ENCODE measurements at places on chromosomes 3 and 15.

GRCh38 chr15:73539212-73540128 lies 93.7 kb downstream of the NPTN start:
- DNase-seq = no peak

- no peak for DNase-seq
Measured at GRCh38 chr3:194572944-194573491, 60.2 kb downstream of the TMEM44 start.

GRCh38 chr3:4514321-4514720 lies 21.2 kb downstream of the ITPR1 start:
- no peak for DNase-seq

DNA sequence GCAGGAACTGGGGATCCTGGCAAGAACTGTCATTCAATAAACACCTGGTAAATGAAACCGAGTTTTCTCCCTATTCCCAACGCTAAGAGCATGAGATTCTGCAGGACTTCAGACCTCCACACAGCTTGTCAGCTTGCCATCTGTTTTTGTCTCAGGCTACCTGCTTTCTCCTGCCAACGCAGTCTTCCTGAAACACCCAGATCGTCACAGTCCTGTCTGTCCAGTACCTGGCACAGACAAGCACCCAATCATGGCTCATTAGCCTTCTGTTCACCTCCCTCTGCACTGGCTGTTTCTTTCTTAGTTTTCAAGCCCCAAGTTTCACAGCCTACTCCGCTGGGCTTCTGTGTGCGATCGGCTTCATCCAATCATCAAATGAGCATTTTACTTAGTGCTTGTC lies 5.0 kb downstream of the SLC12A8 start:
- DNase-seq = no peak

- no peak for DNase-seq
Measured at GRCh38 chr3:29178809-29179793, 101.8 kb upstream of the RBMS3 start.

DNA sequence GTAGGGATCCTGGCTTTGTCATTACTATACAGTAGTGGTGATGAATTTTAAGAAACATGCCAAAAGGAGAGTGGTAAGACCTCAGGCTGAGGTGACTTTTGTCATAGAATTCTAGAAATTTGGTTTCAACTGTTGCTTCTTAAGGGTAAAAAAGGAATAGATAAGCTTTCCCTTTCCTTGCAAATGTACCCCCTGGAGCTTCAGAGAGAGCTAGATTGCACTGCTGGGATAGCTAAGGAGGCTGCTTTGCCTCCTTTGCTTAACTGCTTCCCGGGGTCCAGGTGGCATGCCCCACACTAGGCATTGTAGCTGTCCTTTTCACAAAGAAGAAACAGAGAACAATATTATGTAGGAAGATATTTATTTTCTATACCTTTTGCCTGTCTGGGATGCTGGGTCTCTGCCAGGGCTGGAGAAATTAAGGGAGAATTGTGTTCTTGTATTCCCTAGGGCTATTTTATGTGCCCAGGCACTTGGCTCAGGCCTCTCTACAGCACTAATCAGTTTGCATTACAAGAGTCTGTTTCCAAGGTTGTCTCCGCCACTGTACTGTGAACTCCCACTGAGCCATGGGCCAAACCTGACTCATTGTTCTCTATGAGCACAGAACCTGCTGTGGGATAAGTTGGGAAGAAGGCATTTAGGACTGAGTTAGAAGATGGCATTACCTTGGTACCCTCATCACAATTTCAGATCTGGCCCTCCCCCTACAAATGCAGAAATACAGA lies 460.0 kb downstream of the PDCD6IP start:
- no peak for DNase-seq

DNA sequence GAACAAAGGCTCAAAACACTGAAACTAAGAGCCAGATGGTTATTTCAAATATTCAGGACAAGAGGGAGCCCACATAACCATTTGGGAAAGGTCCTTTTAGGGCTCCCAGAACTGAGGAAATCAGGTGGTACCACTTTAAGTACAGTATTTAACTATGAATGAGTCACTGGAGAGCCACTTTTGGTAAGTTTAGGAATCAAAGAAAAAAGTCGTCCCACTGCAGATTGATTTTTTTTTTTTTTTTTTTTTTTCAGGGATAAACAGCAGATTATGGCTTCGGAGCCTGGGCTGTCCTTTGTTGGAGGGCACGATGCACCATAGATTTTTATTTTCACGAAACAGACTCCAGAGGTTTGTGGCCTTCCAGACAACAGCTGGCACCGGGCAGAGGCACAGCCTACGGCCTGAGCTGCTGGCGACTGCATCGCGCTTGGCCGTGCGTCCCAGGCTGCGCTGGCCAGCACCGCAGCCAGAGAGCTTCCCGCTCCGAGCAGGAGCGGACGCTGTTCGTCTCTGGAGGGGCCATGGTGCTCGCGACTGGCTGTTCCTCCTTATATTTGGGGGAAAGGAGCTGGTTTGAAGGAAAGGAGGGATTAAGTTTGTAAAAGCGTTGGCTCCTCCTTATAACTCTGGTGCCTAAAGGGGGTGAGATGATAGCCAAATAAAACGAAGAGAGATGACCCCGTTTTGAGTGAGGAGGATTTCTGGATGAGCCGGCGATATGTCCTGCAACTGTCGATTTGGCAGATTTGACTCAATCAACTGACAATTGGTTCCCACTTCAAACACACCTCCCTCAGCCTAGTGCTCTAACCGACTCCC lies 152.9 kb upstream of the GOLIM4 start:
- no peak for DNase-seq

GRCh38 chr3:180409170-180409569 lies 192.8 kb upstream of the TTC14 start:
- no peak for DNase-seq

- no peak for DNase-seq
Measured at GRCh38 chr3:104428337-104428925, 938.3 kb upstream of the ALCAM start.

DNA sequence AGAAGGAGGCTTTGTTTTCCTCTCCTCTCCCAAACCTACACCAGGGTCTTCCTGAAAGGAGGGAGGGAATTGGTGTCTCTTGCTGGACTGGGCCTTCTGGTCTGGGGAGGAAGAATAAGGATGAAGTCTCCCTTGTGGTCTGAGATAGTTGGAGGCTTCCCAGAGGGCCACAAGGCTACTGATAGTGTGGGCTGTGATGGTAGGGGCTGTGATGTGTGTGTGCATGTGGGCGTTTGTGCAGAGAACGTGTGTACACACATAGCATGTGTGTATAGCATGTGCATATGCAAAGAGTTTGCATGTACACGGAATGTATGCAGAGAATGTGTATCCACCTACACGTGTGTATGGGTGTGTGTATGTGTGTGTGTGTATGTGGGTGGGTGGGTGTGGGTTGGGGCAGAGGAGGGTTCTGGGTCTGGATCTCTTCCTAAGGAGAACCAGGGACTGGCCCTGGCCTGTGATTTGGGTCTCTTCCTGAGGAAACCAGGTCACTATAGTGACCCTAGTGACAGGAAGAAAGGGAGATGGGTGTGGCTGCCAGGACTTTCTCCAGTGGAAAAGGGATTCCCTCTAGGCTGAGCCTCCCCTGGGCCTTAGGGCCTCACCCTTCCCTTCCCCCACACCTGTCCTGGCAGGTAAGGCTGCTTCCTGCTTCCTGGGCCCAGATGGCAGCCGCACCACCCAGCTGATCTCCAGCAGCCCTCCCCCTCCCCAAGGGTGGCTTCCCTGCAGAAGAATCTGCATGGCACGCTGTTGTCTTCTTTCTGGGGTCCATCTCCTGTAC lies 1.7 kb downstream of the FLNB start:
- DNase-seq = no peak

- DNase-seq = no peak
Measured at GRCh38 chr3:144770915-144771351, 799.3 kb downstream of the DIPK2A start.

DNA sequence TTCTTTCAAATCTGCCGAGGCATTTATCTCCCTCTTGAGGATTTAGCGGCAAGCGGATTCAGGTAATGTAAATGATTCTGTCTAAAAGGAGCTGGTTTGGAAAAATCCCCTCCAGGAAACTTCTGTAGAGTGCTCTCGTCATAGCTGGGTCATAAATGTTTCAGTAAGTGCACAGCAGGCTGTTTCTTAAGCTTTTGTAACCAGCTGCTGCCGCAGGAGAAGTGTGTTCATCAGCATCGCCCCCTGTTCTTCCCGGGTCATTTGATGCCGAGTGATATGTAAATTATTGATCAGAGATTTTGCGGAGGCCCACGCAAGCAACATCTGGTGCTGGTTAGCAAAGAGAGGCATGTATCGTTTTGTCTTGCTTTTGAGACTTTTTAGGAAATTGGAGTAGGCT lies 53.1 kb downstream of the DNASE1L3 start:
- no peak for DNase-seq

DNA sequence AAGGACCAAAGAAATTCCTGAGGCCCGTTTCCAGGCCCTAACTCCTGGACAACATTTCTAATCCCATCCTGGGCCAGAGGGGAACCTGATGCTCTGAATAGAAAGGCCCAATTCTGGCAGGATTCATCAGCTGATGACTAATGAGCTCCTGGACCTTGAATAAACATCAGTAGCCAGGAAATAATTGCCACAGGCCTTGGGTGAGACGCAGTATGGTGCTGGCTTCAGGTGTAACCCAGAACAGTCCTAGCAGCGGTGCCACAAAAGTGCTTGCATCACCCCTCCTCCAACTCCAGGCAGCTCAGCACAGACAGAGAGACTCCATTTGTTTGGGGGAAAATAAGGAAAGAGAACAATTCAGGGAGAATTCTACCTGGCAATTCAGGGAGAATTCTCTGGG lies 184.7 kb upstream of the POU1F1 start:
- DNase-seq = no peak

GRCh38 chr15:74376226-74376625 lies 8.8 kb upstream of the CYP11A1 start:
- no peak for DNase-seq

DNA sequence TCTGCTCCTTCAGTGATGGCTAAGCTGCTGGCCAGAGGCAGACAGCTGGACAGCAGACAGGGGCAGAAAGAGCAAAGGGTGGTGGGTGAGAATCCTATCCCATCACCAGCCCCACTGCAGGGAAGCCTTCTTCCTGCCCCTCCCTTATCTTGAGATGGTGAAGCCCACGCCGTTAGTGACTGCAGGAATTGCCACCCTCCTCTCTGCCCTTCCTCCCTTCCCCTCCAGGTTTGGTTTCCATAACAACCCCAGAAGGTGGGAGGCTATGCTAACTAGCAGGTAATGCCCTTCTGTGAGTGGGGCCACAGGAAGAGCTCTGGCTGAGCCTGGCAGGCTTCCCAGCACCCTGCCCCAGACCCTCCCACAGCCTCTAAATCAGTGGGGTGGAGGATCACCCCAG lies 32.8 kb downstream of the SCN5A start:
- DNase-seq = no peak

DNA sequence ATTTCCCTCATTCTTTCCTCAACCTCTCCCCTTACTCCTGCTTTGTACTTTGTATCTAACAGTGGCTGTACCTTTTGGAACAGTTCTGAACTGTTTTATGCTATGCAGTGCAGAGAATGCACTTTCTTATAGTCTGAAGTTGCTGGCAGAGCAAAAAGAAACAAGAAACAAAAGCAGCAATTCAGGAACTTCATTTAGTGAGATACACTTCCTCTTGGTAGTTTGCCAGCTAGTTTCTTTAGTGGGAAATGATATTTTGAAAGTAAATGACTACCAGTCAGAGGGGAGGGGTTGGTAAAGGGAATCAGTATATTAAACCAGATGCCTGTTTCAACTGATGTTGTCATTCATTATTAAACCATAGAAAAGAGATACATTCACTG lies 55.0 kb upstream of the CHD2 start:
- no peak for DNase-seq

DNA sequence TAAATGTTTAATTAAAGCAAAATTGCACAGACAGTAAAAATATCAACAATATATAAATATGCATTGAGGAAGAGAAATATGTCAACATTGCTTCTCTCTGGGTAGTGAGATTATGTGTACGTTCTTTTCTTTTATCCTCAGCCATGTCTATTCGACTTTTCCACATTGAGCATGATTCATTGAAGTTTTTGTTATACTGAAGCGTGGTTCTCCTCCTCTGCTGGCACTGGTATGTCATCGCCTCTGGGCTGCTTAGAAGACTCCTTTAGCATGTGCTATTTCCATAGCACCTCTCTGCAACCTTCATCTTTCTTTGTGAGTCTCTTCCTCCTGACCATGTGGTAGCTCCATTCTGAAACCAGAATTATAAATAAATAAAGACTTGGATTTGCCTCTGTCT lies 65.8 kb upstream of the AKAP13 start:
- no peak for DNase-seq

- no peak for DNase-seq
Measured at GRCh38 chr3:16900779-16901440, 16.2 kb downstream of the PLCL2 start.

DNA sequence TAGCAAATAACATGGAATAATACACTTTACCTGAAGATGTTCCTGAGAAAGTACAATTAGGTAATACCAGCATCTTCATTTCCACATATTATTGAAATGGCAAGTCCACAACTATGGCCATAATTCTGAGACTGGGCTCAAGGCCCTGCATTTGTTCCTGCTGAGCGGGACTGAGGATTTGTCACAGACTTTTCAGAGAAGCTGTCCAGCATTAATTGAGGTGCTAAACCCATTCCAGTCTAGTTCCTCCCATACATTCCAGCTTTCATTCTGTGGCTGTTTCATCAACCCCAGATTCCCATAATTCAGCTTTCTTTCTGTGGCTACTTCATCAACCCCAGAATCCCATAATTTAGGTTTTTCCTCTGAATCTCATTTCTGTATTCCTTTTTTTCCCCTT lies 293.4 kb upstream of the GBE1 start:
- DNase-seq = no peak

GRCh38 chr15:26516102-26516980 lies 256.5 kb downstream of the GABRB3 start:
- DNase-seq = no peak

GRCh38 chr15:85389772-85390171 lies 9.4 kb downstream of the AKAP13 start:
- no peak for DNase-seq

DNA sequence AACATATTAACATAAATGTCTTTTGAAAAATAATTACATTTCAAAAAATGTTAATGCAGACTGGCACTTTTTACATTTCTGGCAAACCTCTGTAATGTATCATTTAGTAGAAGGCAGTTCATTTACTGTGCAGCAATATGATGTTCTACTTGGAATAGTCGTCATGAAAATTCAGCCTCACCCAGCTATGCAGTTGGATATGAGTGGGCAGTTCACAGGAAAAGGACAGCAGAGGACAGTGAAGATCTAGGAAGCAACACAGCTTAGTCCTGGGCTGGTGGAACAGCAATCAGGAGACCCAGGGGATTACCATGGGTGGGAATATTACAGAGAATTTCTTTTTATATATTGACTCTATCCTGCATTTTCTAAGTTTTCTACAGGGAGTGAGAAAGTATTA lies 63.6 kb downstream of the ANO10 start:
- no peak for DNase-seq

- DNase-seq = no peak
Measured at GRCh38 chr3:185175370-185175987, 22.6 kb upstream of the C3orf70 start.
